T-helper 17 cell (primary cell): ENCODE measurements at places on chromosomes 16 and 17. TPM values are rescaled to one million over a fixed set of nuclear protein-coding genes. Genes with fewer than 3 reads are reported as not detected.

SEPTIN1 gene
- 220 TPM for total RNA-seq

DNA sequence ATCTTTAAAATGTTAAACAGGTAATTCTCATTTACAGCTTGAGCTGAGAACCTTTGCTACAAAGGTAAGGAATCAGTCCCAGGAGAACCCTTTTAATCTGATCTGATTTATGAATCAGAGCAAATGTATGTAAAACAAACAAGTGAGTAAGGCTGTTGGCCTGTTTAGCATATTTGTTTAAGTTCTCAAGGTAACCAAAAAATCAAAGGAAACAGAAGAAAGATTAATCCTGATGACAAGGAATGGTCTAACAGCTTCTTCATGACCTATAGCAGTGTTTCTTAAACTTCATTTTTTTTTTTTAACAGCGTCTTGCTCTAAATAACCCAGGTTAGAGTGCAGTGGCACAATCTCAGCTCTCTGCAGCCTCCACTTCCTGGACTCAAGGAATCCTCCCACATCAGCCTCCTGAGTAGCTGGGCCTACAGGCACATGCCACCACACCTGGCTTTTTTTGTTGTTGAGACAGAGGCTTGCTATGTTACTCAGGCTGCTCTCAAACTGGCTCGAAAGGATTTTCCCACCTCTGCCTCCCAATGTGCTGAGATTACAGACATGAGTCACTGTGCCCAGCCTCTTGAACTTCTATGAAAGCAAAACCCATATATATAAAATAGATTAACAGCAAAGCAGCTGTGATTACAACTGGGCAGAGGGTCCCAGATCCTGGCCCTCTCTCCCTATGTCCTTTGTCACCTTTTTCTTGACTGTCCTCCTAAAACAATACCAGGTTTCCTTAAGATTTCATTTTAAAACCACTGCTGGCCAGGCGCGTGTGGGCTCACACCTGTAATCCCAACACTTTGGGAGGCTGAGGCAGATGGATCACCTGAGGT, 5.1 kb upstream of the JPT1 start:
- no peak for DNase-seq

IGF2BP1 gene
- not detected for total RNA-seq

KRTAP2-3 gene
- total RNA-seq = not detected

DNA sequence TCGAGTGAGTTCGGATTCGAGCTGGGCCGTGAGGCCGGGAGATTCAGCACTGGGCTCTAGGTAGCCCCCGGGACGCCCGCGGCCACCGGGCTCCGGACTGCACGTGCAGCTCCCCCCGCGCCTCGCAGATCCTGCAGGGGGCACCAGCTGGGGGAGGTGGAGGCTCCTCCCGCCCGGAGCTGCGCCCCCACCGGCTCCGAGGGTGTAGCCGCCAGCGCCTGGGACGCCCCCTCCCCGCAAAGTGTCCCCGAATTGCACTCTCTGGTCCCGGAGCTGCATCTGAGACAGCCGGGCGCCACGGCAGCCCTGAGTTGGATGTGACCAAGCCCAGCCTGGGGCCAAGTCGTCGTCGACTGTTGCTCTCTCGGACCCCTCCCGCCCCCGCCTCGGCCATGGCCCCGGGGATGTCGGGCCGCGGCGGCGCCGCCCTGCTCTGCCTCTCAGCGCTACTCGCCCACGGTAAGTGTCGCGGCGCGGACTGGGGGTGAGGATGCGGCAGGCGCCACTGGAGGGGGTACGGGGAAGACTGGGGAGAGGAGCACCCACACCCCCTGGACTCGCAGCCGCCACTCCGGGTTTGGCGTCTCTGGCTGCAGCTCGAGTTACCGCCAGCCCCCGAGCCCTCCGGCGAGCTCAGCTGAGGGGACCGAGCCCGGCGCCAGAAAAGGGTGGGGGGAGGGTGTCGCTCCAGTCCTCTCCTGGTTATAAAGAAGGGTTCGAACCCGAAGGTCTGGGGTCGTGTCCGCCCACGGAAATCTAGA, 1.5 kb downstream of the TMEM132E start:
- DNase-seq = no peak

KCNH4 gene
- 0.94 TPM for total RNA-seq

- DNase-seq = no peak
Measured at GRCh38 chr17:7553356-7553755, 4.5 kb downstream of the TNFSF12 start.

- DNase-seq = no peak
Measured at GRCh38 chr17:32222621-32223020, 43.0 kb upstream of the RHBDL3 start.

DNA sequence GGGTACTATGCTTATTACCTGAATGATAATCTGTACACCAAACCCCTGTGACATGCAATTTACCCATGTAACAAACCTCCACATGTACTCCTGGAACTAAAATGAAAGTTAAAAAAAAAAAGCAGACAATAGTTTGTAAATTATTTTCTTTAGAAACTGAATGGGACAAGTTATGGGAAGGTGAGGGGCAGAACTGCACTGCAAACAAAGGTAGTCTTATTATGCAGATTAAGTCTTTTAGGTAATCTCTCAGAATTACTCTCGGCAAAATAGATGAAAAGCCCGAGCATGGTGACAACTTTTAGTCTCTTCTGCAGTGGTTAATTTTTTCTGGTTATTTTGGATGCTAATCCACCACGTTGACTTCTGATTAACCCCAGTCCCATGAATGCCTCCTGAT, 25.5 kb downstream of the LDAF1 start:
- DNase-seq = no peak

DNA sequence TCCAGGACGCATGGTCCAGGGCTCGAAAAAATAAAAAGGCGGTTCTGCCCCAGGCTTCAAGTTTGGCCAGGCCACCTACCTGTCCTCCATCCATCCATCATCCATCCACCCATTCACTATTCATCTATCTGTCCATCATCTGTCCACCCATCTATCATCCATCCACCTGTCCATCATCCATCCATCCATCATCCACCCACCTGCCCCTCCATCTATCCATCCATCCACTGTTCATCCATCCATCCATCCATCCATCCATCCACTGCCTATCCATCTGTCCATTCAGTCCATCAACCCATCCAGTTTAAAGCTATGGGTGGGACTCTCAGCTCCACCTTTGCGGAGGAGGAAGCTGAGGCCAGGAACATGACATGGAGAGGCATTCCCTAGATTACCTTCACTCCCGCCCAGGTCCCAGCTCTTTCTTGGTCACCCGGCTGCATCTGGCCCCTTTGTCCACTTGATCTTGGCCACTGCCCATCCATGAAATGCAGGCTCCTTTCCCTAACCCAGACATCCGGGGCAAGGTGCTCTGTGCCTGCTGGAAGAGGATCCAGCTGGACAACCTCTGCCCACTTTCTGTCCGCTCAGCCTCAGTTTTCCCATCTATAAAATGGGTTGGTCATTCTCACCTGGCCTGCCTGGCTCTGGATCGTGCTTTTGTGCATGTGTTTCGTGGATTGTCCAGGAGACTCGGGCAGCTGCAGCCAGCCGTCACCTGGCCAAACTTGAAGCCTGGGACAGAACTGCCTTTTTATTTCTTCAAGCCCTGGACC, 236.0 kb upstream of the CIBAR2 start:
- DNase-seq = no peak

TSPAN10 gene
- 0.15 TPM for total RNA-seq

PPM1E gene
- total RNA-seq = not detected

- no peak for DNase-seq
Measured at GRCh38 chr16:12708266-12708665, 95.4 kb downstream of the CPPED1 start.

DNA sequence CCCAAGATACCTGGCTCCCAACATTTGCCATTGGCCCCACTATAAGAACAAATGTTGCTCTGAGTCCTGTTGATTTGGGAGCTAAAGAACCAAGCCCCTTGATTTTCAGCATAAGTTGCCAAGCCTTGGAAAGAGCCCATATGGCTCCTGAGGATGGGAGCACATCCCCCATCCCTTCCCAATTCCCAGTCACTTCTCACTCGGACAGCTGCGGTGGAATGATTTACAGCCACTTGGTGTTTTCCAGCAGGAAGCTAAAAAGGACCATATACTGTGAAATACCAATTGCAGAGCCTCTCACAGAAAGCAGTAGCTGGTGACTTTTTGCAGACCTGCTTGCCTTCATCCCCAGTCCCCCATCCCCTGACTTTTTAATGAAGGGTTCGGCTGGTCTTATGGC, 524.6 kb downstream of the GRIN2A start:
- DNase-seq = no peak

KCNG4 gene
- total RNA-seq = not detected

GRCh38 chr17:5915337-5915736, 154.8 kb upstream of the WSCD1 start:
- no peak for DNase-seq

- no peak for DNase-seq
Measured at GRCh38 chr16:2687531-2688308, 5.4 kb downstream of the KCTD5 start.

DNA sequence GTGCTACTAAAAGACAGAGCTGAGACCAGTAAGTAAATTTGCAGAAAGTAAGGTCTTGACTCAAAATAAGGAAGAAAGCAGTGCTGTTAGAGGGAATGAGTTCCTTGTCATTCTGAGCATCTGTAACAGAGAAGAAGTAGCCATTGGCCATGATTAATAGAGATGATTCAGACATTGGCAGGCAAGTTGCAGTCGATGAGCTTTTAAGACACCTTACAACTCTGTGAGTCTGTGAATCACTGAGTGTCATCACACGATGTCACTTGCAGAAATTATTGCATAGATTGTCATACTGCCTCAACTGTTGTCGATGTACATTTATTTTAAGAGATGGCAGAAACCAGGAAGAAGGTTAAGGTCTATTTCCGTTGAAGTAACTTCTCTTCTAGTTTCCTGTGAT, 201.1 kb upstream of the CDH13 start:
- no peak for DNase-seq

GRCh38 chr16:49474741-49475140, 101.1 kb downstream of the C16orf78 start:
- DNase-seq = no peak

- DNase-seq = no peak
Measured at GRCh38 chr17:44211281-44212265, 7.9 kb downstream of the UBTF start.

DNA sequence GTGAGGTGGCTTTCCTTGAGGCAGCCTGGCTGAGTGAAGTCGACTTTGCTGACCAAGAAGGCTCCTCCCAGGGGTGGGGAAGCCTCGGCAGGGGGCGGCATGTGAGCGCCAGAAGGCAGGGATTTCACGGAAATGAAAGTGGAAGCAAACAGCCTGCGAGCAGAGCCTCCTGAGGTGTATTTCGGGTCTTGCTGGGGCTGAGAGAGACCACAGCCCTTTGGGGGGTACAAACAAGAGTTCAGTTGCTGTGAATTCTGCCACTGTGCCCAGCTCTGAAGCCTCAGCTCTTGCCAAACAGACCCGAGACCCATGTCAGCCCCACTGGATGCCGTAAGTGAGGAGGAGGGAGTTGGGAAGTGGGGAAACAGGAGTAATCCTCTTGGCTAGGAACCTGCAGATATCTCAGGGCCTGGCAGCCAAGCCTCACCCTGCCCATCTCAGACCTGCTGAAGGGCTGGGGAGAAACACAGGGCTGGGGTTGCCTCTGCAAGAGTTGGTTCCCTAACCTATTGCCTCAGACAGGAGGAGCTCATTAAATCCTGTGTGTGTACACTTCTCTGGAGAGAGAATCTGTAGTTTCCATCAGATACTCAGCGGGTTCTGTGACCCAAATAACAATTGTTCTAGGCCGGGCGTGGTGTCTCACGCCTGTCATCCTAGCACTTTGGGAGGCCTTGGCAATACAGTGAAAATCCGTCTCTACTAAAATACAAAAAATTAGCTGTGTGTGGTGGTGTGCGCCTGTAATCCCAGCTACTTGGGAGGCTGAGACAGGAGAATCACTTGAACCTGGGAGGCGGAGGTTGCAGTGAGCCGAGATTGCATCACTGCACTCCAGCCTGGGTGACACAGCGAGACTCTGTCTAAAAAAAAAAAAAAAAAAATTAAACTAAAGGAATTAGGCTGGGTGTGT, at the start of gene IFI35:
TSS of gene IFI35 (plus strand) at position 146 of the 913 bp plus-strand sequence. CDS start at position 310, 164 bp downstream.
- peak; percentile 63 for DNase-seq

GRCh38 chr16:28167730-28168129, 44.0 kb downstream of the XPO6 start:
- no peak for DNase-seq

DNA sequence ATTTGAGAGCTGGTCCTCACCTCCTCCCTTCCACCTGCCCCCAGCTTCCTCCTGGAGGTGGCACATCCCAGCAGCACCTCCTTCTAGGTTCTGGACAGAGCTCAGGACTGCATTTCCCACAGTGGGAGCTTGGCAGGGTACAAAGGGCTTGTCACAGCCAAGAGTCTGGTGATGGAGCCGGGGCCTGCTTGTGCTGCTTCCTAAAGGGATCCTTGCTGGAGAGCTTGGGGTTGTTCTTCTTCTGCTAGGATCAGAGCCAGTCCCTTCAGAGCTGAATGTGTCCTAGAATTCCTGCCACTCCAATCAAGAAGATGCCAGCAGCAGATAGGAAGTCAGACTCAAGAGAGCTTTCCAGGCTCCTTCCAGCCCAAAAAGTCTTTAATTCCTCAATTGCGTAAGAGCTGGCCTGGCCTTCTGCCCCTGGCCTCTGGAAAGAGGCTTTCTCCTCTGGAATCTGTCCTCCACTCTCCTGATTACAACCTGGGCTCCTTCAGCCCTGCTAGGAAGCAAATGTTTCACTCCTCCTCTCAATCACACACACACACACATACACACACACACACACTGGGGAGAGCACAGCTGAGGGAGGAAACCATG, 4.4 kb downstream of the CD300E start:
- DNase-seq = no peak

HSD11B2 gene
- total RNA-seq = not detected

DNA sequence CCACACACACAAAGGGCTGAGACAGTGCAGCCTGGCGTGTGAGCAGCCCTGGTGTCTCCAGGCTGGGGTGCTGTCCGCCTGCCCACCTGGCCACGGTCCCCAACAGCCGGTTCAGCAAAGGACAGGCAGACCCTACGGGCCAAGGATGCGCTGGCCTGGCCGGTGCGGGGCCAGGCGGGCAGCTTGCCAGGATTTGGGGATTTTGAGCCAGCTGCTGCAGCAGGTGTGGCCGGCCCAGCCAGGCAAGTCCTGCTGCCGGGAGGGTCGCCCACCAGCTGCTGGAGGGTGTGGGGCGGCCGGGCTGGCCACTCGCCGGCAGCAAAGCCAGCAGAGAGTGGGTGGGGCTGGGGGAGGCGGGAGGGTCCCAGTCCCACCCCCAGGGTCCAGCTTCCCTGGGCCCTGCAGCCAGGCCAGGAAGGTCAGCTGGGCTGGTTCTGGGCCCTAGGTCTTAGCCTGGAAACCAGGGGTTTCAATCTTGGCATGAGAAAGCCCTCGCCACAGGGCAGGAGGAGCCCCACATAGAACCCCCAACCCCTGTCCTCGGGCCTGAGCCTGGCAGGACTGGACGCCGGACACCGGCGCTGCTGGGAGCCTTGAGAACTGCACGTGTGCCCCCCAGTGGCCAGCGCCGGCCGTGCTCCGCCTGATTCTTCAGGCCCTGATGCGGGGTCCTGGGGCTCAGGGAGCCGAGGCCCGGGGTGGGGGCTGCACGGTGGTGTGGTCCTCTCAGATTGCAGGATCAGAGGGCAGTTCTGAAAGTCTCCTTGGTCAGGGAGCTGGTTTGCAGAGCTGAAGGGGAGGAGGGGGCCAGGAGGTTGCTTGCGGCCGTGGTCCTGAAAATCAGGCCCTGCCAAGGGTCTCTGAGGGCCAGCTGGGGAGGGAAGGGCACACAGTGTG, 17.6 kb upstream of the SSTR5 start:
- no peak for DNase-seq

GRCh38 chr16:81846105-81846504, 67.0 kb downstream of the PLCG2 start:
- no peak for DNase-seq
